ENCODE measurements at places on chromosomes 2 and 18.

GRCh38 chr18:21433436-21433835 is 167.1 kb downstream of the ESCO1 start:
- DNase-seq = no peak

GRCh38 chr2:178865146-178865936 is 58.1 kb upstream of the TTN start:
- DNase-seq = no peak

- no peak for DNase-seq
Observed at GRCh38 chr2:165675551-165675968, 118.5 kb downstream of the GALNT3 start.

DNA sequence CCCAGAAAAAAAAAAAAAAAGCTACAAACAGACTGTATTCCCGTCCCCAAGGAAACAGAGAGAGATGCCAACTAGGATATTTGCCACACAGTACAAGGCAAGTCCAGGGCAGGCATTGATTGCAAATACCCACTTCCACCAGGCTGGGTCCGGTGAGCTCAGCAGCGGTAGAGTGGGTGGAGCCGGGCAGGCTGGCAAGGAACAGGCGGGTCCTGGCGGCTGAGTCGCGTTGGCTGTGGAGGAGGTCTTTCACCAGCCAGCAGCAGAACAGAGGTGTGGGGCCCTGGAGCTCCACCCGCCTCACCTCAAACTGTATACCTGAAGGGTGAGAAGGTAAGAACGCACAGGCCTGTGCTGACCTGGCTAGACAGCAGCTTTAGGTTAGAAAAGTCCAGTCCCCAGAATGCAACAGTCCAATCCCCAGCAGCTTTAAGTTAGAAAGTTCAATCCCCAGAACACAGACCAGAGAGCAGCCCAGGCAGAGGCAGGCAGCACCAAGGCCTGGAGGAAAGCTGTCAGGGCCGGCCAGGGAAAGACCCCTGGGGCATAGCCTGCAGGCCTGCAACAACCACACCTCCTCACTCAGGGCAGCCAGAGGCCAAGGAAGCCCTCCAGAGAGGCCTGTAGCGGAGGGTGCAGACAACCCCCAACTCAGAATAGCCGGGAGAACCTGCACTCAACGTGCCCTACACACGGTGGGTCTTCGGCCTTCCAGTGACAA is 21.9 kb upstream of the MTERF4 start:
- DNase-seq = no peak

- no peak for DNase-seq
Observed at GRCh38 chr2:213221957-213222356, 62.3 kb upstream of the SPAG16 start.

- DNase-seq = no peak
Observed at GRCh38 chr18:12282442-12283039, 25.5 kb upstream of the TUBB6 start.

- DNase-seq = no peak
Observed at GRCh38 chr2:189633392-189633811, 27.9 kb upstream of the ASNSD1 start.

DNA sequence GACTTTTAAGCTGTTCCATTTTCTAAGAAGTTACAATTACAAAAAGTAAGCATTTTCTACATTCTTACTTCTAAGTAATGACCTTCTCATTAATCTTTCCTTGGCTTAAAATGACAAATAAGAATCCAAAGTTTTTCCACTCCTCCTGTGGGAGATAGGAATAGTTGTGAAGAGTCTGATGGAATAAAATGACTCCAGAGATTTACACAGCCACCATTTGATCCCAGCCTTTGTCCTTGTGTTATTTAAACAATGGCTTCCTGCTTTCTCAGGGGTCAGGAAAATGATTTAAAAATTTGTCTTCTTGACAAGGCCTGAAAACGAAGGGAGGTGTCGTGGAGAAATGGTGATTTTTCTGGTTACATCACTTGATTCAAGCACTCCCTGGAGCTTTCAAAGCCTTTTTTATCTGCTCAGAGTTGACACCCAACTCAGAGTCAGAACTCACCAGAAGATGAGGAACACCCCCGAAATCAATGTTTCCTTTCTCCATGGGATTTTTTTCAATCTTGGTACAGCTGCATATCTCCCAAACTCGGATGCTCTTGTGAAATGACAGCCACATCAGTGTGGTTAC is 106.5 kb downstream of the GALNT3 start:
- no peak for DNase-seq

GRCh38 chr18:31057051-31057450 is 14.5 kb upstream of the DSC3 start:
- DNase-seq = no peak

DNA sequence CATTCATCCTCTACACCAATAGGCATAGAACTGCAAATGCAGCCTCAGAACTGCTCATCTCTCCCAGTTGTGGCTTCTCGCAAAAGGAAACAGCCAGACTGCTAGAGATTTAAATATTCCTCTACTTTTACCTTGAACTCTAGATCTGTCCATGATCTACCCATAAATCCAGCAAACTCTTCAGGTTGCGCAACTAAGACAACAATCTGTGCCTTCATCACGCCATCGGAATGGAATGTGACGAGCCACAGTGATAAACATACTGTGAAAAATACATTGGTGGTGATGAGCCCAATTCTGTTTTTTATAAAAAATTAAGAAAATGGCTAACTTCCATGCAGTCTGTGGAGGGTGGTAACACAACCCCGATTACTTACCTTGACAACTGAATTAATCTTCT is 626.7 kb downstream of the LRRTM4 start:
- no peak for DNase-seq

DNA sequence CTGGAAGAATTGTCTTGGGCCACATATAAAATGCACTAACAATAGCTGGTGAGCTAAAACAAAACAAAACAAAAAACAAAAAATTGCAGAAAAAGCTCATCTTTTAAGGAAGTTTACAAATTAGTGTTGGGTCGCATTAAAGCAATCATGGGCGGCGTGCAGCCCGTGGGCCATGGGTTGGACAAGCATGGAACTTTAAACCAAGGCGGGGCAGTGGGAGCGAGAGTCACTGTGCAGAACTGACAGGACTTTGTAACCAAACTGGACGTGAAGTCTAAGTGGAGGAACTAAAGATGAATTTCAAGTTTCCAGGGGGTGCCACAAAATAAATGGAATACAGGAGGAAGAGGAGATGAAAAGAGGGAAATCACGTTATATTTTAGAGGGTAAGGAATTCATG is 80.7 kb downstream of the PSMG2 start:
- DNase-seq = no peak

DNA sequence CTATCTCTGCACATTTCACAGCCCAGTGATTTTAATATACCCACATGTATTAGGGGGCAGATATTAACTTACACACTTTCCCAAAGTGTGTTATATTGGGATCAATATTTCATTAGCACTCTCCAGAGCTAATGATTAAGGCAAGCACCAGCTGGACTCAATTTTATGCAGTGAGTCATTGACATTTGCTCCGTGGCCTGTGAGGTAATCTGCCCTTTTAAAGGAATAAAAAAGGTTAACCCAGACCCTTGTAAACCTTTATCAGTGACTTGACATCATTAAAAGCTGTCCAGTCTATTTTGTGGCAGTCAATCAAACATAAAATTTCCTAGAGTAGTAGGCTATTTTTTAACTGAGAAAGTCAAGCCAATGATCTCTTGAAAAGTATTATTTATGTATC is 1870.4 kb upstream of the CELF4 start:
- no peak for DNase-seq

- no peak for DNase-seq
Observed at GRCh38 chr18:48028696-48029095, 98.2 kb upstream of the SMAD2 start.

- no peak for DNase-seq
Observed at GRCh38 chr2:171524018-171524401, 1.7 kb downstream of the CYBRD1 start.

GRCh38 chr18:39513186-39513585 is 1947.6 kb upstream of the CELF4 start:
- DNase-seq = no peak

- DNase-seq = no peak
Observed at GRCh38 chr2:159124441-159124911, 156.0 kb downstream of the TANC1 start.

DNA sequence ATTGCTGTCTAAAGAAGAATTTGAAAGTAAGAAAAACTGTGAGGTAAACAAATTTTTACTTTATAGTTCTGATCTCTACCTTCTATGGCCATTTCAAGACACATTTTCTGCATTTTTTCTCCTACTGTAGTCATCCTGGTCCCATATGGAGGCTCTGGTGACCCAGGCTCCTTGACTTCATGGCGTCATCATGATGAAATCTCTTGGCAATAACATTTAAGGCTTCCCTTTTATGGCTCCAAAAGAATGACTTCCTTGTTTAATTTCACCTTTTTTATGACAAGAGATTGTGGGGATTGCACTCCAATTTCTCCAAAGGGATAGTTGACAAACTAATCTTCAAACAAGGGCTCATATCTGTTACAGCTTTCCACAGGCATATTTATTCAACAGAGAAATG is 143.0 kb upstream of the SCN7A start:
- DNase-seq = no peak

- no peak for DNase-seq
Observed at GRCh38 chr18:61248589-61248988, 84.6 kb upstream of the CDH20 start.

DNA sequence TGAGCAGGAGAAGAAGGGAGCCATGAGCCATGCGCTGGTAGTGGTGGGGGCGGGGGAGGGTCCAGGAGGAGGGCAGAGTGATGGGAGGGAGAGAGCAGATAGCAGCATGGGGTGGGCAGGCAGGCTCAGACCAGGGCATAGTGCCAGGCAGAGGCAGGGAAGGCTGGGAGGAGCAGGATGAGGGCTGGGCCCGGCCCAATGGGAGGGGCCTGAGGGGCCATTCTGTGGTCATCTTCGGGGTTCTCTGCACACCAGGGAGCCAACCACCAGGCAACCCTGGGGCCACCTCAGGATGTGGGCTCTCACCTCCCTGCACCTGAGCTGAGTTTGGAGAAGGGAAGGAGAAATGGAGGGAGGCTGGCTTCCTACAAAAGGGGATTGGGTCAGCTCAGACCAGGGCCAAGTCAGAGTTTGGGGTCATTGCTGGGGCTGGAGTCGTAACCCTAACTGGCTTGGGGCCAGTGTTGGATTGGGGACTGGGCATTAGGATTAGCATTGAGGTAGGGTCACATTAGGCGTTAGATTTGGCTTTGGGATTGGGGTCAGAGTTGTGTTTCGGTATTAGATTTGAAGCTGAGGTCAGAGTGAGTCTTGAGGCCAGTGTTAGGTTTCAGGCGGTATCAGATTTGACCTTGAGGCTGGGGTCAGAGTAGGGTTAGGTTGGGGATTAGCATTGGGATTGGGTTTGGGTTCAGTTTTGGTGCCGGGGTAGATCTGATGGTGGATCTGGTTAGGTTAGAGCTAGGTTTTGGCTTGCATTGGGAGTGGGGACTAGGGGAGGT is 11.2 kb downstream of the VIL1 start:
- DNase-seq = no peak

DNA sequence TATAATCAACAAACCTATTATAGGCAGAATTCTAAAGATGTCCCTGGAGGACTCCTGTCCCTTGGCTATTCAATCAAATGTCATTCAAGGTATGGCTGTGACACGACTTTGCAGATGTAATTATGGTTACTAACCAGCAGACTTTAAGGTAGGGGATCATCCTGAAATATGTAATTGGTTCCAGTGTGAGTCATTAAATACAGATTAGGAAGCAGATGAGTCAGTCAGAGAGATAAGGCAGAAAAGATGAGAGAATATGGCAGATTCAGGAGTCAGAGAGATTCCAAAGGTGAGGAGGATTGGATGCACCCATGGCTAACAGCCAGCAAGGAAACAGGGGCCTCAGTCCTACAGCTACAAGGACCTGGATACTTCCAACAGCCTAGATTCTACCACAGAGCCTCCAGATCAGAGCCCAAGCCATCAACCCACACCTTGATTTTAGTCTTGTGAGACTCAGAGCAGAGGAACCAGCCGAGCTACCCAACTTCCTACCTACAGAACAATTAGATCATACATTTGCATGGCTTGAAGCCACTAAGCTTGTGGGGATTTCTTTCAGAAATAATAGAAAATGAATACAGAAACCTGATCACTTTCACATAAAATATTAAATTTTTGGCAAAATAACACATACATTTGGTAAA is 11.2 kb upstream of the PROM2 start:
- DNase-seq = no peak

DNA sequence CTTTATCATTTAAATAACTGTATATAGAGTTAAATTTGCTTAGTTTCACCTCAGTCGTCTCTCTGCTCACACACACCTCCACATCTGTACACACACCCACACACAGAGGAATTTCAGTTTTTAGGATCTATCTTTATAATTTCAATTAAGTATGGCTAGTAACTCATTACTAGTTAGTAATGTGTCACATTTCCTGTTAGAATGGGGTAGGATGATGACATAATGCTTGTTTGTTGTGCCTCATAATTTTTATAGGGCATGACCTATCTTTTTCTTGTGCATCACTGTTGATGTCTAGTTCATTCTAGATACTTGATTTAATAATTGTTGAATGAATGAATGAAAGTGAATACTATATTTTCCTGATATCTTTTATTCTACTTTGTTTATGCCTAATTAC is 108.6 kb downstream of the AGPS start:
- no peak for DNase-seq

DNA sequence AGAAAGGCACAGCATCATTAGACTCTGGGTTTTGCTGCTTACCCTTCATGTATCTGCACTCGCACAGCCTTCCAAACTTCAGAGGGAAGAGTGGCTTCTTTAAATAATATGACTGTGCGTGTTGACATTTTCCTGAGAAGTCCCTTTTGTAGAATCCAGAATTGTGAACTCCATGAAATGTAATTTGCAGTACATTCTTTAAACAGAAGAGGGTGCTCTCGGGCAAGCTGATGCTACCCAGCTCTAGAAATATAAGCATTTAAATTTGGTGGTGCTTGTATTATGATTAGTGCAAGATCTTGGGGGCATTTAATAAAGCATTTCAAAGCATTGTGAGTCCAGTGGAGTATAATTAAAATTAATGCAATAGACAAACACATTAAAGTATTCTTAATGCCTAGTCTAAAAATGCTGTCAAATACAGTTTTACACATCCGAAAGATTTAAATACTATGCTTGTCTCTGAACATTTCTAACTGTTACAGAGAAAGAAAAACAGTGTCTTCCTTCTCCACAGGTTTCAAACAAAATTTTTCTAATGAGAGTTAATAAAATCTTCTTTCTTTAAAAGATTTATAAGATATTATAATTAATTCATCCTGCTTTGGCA is 17.3 kb upstream of the GTF2A1L start:
- no peak for DNase-seq

DNA sequence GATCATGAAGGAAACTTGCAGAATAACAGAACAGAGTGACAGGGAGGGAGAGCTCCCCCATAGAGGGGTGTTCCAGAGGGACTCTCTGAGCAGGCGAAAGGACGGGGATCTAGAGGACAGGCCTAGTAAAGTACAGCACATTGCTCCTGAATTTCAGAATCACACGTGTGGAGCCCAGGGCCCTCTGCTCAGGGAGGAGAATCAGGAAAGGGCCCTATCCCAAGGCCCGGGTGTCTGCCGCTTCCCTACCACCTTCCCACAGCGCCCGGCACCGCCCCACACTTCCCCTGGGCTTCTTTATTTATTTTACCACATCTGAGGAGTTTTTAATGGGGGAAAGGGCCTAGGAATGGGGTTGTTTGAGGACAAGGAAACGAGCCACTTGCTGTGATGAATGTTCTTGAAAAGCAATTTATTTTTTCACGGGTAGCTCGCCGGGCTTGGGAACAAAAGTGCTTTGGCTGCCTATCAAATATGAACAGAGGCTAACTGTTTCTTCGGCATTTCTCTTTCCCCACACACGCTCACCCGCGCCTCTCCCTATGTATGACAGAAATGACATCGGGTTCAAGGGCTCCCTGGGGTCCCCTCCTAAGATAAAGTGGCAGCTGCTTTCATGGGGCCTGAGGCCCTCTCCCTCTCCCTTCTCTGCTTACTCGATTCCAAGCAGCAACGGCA is 79.3 kb upstream of the GLI2 start:
- no peak for DNase-seq
